ENCODE measurements at places on chromosomes 7 and 10.

GRCh38 chr10:61301575-61301974 is 151.6 kb downstream of the TMEM26 start:
- no peak for DNase-seq

- no peak for DNase-seq
These were observed 227.7 kb downstream of the CUX1 start for GRCh38 chr7:102044984-102045673.

DNA sequence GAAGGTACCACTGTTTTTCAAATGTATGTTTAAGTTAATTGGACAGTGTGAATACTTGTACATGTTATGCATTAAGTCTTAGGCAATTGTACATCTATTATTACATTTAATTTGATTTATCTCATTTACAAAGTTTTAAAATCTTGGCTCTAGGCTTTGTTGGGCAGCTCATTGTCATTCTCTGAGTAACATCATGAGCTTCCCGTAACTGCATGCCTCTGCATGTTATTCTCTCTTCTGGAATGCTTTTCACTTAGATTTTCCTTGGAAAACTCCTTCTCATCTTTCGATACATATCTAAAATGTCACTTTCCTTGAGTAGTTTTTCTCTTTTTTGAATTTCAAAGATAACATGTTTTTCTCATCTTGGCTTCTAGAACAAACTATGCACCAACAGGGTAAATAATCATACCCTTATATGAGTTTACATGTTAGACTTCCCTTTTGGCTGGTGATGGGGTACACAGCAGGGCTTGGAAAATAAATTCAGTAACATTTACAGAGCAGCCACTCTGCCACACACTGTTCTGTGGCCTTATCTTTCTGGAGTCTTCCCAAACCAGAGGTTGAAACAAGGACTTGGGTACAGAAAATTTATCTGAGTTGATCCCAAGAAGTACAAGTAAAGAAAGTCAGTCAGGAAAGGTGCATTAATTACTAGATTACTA is 42.2 kb upstream of the A1CF start:
- DNase-seq: no peak

- no peak for DNase-seq
These were observed 20.9 kb upstream of the PRKAR2B start for GRCh38 chr7:107023522-107024151.

- DNase-seq: no peak
These were observed 131.5 kb upstream of the JCAD start for GRCh38 chr10:30190577-30191552.

Measured in effector CD4-positive, alpha-beta T cell (primary cell).